ENCODE measurements at places on chromosomes 6 and 20. TPM values are rescaled to one million over a fixed set of nuclear protein-coding genes. Genes with fewer than 3 reads are reported as not detected.

The MUC21 gene
- total RNA-seq: not detected

DNA sequence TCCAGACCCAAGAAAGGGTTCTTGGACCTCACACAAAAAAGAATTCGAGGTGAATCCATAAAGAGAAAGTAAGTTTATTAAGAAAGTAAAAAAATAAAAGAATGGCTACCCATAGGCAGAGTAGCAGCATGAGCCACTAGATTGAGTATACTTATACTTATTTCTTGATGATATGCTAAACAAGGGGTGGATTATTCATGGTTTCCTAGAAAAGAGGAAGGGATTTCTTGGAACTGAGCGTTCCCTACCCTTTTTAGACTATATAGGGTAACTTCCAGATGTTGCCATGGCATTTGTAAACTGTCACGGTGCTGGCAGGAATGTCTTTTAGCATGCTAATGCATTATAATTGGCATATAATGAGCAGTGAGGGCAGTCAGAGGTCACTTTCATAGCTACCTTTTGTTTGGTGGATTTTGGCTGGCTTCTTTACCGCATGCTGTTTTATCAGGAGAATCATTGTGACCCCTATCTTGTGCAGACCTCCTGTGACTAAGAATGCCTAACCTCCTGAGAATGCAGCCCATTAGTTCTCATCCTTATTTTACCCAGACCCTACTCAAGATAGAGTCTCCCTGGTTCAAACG, 44.3 kb downstream of the TENT5A start:
- no peaks in the 10 kb centered on the region for H3K27me3 ChIP-seq
- no peaks in the 10 kb centered on the region for H3K36me3 ChIP-seq
- H3K4me3 ChIP-seq: no peak overlapping the region
- no peak overlapping the region for H3K27ac ChIP-seq

GRCh38 chr20:32501709-32502108, 83.4 kb downstream of the NOL4L start:
- peaks cover 13% of the 10 kb centered on the region for H3K4me1 ChIP-seq
- H3K27me3 ChIP-seq: no peaks in the 10 kb centered on the region
- no peak overlapping the region for H3K27ac ChIP-seq

- no peaks in the 10 kb centered on the region for H3K36me3 ChIP-seq
- H3K4me1 ChIP-seq: no peaks in the 10 kb centered on the region
- H3K27me3 ChIP-seq: no peaks in the 10 kb centered on the region
- H3K4me3 ChIP-seq: no peak overlapping the region
- no peak for DNase-seq
Observed at GRCh38 chr6:70852667-70853246, 104.1 kb downstream of the B3GAT2 start.

Data from progenitor cell of endocrine pancreas (in vitro differentiated cells).